ENCODE measurements at places on chromosomes 5 and 9.

DNA sequence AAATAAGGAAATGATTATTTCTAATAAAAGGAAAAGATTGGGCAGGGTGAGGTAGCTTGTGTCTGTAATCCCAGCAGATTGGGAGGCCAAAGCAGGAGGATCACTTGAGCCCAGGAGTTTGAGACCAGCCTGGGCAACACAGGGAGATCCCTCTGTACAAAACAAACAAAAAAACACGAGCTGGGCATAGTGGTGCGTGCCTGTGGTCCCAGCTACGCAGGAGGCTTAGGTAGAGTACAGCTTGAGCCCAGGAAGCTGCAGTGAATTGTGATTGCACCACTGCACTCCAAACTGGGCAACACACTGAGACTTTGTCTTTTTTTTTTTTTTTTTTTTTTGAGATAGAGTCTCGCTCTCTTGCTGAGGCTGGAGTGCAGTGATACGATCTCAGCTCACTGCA, 18.8 kb downstream of the GDA start:
- no peak for DNase-seq

DNA sequence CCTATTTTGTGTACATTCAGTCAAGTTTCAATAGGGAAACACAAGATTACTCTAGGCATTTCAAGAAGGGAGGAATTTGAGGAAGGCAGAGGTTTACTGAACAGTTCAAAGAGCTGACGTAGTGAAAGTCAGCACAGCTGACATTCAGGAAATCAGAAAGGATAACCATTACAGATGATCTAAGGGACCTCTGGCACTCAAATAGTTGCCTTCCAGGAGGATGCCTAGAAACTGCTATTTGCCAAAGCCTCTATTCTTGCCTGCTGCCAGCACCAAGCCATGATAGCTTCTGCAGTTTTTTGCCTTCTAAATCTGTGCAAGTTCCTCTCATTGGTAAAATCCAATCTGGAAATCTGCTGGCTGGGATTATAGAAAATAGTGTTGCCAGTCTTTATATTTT, 373.1 kb downstream of the CSNK1G3 start:
- no peak for DNase-seq

DNA sequence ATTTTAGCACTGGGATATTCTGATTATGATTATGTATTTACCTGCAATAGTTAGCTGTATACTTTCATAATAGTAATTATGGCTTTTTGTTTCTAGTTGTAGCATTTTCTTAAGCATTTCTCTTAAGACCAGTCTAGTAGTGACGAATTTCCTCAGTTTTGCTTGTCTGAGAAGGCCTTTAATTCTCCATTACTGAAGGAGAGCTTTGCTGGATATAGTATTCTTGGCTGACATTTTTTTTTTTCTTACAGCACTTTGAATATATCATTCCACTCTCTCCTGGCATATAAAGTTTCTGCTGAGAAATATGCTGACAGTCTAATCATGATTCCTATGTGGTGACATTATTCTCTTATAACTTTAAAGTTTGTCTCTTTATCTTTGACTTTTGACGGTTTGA, 181.1 kb upstream of the DMRTA1 start:
- DNase-seq: no peak

DNA sequence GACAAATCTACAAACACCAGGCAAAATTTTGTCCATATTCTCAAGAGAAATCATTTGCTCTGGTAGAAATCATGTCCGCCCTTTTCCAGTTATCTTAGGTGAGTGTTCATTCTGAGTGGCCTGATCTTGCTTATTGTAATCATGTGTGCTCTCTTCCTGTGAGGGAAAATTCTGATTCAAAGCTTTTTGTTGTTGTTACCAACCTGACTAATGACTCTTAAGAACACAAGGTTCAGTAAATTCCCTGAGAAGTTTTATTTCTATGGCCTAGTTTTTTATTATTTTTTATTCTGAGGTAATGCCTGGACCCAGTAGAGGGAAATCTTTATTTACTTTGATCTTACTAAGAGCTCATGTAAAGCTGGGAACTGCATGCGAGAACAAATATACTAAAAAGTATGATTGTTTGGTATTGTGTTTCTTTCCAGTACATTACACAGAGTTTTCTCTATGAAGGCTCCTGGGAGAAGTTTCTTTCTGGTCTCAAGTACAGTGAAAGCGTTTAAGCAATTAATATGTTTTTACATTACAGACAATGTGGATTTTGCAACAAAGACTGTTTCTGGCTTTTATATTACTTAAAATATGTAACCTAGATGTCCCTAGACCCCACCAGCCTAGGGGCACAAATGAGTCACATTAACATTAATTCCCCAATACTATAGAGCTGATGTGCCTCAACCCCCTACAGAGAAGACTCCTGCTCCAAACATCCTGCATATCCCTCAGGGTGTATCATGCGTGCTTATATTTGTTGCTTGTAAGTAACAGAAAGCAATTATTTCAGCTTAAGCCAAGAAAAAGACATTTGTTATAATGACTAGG, 138.1 kb downstream of the TMEM167A start:
- DNase-seq: no peak

DNA sequence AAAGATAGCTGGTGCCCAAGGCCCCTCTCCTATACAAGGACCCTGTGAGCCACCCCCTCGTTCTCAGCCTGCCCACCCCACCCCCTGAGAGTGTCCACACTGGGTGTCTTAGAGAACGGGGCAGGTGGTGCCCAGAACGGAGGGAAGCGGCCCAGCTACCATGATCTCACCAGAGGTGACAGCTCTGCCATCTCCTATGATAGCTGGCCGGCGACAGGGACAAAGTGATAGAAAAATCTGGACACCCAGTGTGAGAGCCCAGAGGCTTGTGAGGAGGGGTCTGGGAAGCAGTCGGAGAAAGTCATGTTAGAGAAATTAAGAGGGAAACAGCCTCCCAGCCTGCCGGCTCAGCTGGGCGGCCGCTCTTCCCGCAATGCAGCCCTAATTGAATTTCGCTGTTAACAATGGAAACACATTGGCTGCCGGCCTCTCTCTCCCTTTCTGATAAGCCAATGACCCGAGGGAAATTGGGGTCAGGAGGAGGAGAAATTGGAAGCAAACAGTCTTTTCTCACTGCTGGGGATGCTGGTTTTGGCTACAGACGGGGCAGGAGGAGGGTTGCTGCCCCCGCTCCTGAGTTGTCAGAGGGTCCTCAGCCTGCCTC, 32.3 kb downstream of the HK3 start:
- DNase-seq: no peak

DNA sequence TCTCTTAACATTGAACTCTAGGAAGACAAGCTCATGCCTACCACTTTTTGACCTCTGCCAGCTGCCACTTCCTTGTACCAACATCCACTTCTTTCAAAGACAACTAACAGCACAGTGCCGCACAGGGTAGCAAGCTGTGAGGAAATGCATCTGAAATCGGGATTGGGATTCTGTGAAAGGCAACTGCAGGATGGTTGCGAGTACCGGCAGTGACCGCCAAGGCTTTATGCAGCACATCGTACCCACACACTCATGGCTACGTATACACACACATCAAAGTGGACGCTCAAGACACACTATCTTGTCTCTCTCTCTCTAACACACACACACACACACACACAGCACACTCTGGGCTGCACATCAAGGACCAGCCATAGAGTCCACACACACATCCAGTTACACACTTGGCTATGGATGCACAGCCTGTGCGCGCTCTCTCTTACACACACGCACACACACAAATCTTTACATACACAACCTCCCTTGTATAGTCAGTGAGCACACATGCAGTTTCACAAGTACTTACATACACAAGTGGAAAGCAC, 964 bp downstream of the HTR4 start:
- no peak for DNase-seq

- no peak for DNase-seq
Observed at GRCh38 chr5:151062405-151063141, 18.3 kb downstream of the TNIP1 start.

DNA sequence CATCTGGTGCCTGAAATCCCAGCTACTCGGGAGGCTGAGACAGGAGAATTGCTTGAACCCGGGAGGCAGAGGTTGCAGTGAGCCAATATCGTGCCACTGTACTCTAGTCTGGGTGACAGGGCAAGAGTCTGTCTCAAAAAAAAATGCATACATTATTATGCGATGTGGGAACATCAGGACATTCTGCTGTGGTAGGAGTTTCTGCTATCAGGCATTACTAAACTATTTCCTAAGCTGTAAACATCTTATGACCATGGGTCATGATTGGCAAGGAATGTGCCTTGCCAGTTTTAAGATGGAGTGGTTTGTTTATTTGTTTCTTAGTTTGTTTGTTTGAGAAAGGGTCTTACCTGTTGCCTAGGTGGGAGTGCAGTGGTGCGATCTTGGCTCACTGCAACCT, 45.1 kb upstream of the FAM120A start:
- no peak for DNase-seq

DNA sequence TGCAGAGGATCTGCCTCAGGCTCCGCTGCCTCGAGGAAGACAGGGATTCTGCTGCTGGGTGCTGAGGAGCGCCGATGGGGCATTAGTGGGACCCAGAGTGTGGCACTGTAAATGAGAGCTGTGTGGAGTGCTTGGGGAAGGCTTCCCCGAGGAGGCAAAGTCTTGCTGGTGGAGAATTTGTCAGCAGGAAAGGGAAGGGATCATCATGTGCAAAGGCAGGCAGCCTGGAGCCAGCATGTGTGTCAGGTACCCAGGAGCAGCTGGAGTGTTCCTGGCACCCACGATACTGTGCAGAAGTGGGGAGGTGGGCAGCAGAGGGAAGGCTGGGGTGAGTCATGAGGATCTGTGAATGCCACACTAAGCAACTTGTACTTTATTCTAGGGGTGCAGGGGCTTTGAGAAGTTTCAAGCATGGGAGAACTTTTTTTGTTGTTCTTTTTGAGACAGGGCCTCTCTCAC, 12.3 kb downstream of the B4GALT7 start:
- DNase-seq: no peak

DNA sequence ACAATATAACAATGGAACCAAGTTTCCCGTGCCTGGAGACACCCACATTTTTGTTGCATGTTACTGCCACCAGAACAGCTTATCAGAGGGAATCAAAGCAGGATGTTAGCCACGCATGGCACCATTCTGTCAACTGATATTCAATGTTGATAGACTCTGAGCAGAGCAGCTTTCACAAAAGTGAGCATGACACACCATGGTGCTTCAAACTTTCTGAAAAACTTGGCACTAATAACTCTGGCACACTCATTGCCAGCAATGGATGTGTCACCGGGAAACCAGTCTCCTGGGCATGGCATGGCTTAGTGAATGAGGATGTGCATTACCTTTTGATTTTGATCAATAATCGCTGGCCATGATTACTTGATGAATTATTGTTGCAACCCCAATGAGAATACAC, 19.7 kb downstream of the NIPSNAP3B start:
- DNase-seq: no peak

- no peak for DNase-seq
Observed at GRCh38 chr5:174775081-174775480, 50.7 kb downstream of the MSX2 start.

DNA sequence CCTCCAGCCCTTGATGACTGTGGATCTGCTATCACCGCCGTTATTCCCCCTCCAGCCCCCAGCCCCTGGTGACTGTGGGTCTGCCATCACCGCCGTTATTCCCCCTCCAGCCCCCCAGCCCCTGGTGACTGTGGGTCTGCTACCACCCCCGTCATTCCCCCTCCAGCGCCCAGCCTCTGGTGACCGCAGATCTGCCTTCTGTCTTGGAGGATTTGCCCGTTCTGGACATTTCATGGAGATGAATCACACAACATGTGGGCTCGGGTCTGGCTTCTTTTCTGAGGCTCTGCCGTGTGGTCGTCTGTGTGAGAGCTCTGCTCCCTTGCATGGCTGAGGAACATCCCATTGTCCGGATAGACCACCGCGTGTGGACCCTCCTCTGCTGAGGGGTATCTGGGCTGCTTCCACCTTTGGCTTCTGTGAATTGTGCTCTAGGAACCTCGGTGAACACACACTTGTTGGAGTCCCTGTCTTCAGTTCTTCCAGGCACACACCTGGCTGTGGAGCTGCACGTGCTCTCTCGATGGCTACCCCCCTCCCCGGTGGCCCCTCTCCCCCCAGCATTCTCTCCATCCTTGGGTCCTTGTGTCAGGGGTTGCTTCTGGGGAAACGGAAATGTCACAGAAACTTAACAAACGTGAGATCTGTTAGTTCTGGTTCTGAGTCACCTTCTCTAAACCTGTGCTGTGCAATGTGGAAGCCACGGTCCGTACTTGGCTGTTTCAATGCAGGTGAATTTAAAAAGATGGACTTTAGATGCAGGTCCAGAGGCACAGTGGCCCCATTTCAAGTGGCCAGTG, 105.3 kb upstream of the COL5A1 start:
- DNase-seq: no peak

DNA sequence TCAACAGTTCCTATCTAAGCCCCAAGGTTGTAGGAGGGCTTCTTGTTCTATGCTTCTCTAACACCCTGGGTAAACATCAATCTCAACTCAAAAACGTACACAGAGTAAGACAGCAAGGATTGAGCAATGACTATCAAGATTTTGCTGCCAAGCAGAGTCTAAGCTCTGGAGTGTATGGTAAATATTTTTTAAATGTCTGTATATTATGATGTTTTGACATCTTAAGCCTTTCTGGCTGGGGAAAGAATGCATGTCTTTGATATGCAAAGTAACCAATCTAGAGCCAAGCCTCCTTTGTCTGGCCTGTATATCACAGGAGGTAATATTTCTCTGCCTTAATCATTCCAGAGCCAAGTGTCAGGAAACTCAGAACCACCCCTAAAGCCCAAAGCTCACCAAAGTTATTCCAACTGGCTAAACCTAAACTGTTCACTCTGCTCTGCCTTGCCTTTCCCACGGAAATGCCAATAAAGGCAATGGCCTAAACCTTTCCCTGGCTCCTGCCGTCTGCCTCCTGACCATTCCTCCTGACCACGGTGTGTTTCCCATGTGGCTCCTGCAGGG, 45.2 kb downstream of the YIPF5 start:
- no peak for DNase-seq

DNA sequence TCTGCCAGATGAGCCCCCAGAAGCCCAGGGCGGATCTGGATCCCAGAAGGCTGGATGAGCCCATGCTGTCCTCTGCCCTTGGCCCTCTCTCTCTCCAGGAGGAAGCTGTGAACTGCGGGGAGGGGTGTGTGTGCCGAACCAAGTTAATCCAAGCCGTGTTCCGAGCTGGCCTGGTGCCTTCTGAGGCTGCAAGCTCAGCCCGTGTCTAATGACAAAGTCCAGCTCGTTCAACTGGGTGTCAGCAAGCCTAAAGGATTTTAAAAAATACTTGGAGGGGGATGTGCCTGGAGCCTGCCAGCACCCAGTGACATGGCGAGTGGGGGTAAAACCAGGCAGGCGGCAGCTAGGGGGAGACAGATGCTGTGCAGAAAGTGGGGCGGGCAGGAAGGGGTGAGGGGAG, 8.0 kb downstream of the STC2 start:
- DNase-seq: no peak

GRCh38 chr9:14723301-14723700, 768 bp upstream of the CER1 start:
- DNase-seq: no peak

DNA sequence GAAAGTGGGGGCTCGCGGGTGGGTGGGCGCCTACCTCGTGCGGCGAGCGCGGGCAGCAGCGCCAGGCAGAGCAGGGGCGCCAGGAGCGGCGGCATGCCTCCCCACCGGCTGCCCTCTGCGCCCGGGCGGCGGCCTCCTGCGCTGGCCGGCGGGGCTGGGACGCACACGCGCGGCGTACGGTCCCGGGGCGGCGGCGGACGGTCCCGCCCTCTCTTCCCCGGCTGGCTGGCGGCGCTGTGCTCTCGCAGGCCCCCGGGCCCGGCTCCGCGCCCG, 220 bp downstream of the NOTCH1 start:
- no peak for DNase-seq

Data from ureter (tissue), 1 donor.